ENCODE measurements at places on chromosomes 1 and 21.
A peak's percentile ranks its signal among the peaks of the same experiment; 100 is the strongest.

GRCh38 chr1:8211883-8212579, 105.9 kb upstream of the SLC45A1 start:
- no peak for DNase-seq

GRCh38 chr21:17250778-17251241, 262.0 kb upstream of the CXADR start:
- DNase-seq = no peak

DNA sequence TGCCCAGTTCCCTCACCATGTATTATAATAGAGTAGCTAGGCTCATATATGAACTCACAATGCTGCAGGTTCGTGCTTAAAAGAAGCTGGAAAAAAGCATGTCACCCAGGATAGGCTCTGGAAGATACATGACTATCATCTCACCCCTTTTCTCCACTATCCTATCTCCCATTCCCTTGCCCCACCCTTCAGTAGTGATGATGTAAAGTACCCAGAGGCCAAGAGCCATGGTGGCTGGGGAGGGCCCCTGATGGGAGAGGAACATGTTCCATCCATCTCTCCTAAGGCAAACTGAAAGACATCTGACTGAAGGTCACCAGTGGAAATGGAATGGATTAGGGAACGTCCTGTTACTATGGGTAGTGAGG, 20.3 kb upstream of the RBBP5 start:
- no peak for DNase-seq

DNA sequence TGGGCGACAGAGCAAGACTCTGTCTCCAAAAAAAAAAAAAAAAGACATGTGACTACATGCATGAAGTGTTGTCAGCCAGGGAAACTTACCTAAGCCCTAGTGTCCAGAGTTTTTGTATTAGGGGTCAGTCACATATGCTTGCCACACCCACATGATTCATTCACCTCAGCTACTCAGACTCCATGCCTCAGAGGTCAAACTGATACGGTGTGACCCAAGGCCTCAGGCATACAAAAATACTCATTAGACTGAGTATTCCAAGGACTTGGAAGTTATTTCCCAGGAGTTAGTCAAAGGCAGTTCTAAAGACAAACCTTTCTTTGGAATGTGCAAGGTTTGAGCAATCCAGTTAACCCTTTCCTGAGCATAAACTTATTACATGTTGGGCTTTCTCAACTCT, 6.3 kb upstream of the TRIM33 start:
- no peak for DNase-seq

GRCh38 chr1:231390071-231390470, 32.0 kb downstream of the EGLN1 start:
- peak; percentile 13 for DNase-seq

- no peak for DNase-seq
Observed at GRCh38 chr1:246058466-246058865, 448.6 kb downstream of the SMYD3 start.

DNA sequence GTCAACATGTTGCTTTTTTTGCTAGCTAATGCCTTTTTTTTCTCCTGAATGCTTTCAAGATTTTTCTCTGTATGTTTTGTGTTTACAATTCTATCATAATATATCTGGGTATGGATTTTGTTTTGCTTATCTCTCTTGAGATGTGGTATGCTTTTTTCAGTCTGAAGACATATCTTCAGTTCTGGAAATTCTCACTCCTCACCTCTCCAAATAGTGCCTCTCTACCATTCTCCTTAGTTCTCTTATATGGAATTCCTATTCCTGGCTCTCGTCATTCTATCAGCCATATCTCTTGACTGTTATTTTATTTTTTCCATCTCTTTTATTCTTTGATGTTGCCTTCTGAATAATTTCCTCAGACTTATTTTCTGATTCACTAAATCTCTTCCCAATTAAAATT, 58.4 kb downstream of the IVNS1ABP start:
- DNase-seq = no peak

DNA sequence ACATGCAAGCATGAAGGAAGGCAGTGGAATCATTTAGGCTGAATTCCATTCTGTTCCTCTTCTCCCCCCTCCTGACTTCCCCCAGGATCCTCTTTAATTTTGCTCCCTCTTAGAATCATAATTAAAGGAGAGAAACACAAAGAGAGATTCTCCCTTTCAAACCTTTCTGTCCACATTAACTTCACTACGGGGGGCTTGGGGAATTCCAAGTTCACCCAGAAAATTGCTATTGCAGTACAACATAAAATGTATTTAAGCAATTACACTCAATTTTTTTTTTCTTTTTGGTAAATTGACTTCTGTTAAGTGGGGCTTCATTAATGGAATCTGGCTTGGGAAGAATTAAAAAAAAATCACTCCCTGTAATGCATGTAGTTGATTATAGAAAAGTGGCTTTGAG, 13.4 kb upstream of the HMGB4 start:
- DNase-seq = no peak

DNA sequence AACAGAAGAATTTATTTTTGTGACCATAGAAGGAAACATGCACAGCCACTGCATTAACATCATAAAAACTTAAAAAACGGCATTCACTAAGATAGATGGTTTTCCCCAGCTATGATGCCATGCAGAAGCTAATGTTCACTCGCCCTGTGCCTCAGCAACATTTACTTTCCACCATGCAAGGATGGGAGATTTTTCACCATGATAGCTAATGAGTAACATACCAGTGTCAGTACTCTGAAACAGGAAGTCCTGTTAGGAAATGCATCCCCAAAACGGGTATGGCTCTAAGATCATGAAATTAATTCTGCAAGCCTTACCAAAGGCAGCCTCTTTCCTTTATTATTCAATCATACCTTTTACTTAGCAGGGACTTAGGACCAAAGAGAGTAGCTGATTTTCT, 17.5 kb upstream of the VAMP3 start:
- no peak for DNase-seq

DNA sequence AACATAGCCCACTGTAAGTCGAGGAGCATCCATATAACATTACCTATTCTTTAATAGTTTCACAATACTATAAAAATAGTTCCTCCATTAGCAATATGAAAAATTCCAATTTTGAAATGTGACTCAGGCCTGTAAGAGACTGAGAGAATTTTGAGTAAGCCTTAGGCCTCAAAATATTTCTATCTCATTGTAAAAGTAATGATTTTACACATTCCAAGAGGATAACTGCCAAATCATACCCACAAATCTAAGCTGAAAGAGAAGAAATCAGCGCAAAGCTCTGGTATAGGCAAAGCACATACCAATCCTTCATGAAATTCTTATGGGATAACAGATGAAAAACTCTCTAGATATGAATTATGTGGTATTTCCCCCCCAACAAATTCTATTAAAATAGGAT, 144.1 kb downstream of the CDC42BPA start:
- no peak for DNase-seq

GRCh38 chr1:243416495-243416894, 160.7 kb downstream of the SDCCAG8 start:
- no peak for DNase-seq

All from activated CD4-positive, alpha-beta T cell treated with anti-CD3 and anti-CD28 coated beads, Interleukin-2, amount 50 U/mL, for 24 hours (primary cell).